ENCODE measurements at places on chromosomes 4 and X. TPM values are rescaled to one million over a fixed set of nuclear protein-coding genes. Genes with fewer than 3 reads are reported as not detected.

The AFAP1 gene
- total RNA-seq: 108 TPM

The TLR10 gene
- total RNA-seq: not detected

The STS gene
- 13.9 TPM for total RNA-seq

The AFF2 gene
- not detected for total RNA-seq

The FAT4 gene
- total RNA-seq: 16.0 TPM

The OPRPN gene
- total RNA-seq: not detected

The RNF212 gene
- total RNA-seq: not detected

The GPR78 gene
- total RNA-seq: 0.15 TPM

The ADAMTS3 gene
- 0.07 TPM for total RNA-seq

The TRIML1 gene
- total RNA-seq: not detected

The ATP10D gene
- 60.2 TPM for total RNA-seq

The GAB3 gene
- 0.09 TPM for total RNA-seq

The KCNE5 gene
- total RNA-seq: 0.28 TPM

The EVC2 gene
- total RNA-seq: 3.2 TPM

The MGAT4D gene
- total RNA-seq: not detected

The ART3 gene
- total RNA-seq: not detected

The ZNF157 gene
- total RNA-seq: not detected

The TBC1D9 gene
- total RNA-seq: 18.8 TPM

The KDR gene
- not detected for total RNA-seq

The RXFP1 gene
- not detected for total RNA-seq

The HEPH gene
- total RNA-seq: not detected

The LRRC66 gene
- total RNA-seq: 0.11 TPM

The TACC3 gene
- total RNA-seq: 96.2 TPM

The ASB12 gene
- total RNA-seq: not detected

The NXF2 gene
- not detected for total RNA-seq

The GPC4 gene
- not detected for total RNA-seq

The SOWAHD gene
- total RNA-seq: 0.29 TPM

The SPRY1 gene
- total RNA-seq: 1.8 TPM

The PFKFB1 gene
- total RNA-seq: not detected

The TMEM31 gene
- total RNA-seq: not detected

The ZIC3 gene
- total RNA-seq: not detected

The MBNL3 gene
- total RNA-seq: 0.42 TPM

The MAGEB17 gene
- not detected for total RNA-seq

The DCX gene
- total RNA-seq: not detected

The STARD8 gene
- total RNA-seq: 1.9 TPM

The FAM120C gene
- 7.4 TPM for total RNA-seq

The PLXNA3 gene
- 68.1 TPM for total RNA-seq

The OPHN1 gene
- total RNA-seq: 11.4 TPM

The CFAP97 gene
- 42.3 TPM for total RNA-seq

The SULT1B1 gene
- total RNA-seq: not detected

The TCEAL5 gene
- total RNA-seq: not detected

The CLTRN gene
- total RNA-seq: 0.13 TPM
